ENCODE measurements at places on chromosomes 4 and X. TPM values are rescaled to one million over a fixed set of nuclear protein-coding genes. Genes with fewer than 3 reads are reported as not detected.

DNA sequence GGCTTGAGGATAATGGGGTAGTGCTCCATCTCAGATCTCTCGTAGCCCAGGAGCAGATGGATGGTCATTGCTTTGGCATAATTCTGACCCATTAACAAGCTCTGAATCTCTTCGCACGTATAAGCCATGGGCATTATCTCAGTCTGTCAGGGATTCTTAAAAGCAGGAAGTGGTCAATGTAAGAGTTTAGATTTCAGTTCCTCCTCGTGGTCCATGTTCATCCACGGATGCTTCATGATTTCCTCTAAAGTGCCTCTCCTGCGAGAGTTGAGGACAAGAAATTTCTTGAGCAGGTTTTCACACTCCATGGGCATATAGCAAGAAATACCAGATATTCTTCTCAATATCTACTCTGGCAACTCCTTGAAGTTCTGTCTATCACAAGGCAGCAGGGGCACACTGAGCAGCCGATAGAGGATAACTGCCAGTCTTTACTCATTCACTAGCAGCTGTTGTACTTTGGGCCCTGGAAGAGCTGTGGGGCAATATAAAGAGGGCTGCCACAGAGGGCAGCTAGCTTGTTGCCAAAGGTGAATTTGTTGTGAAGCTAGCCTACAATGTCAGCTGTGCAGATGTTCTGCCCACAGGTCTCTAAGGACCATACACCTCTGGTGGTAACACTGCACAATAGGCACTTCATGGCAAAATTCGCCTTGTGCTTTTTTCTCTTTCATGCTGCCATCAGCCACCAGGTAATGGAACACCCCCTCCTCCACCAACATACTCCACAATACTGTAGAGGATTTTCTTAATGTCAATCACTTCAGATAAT, 52.0 kb upstream of the WDR17 start:
- H3K27ac ChIP-seq = no peak overlapping the region
- H3K4me3 ChIP-seq = no peak overlapping the region
- no peaks in the 10 kb centered on the region for H3K27me3 ChIP-seq
- no peak for DNase-seq
- no peaks in the 10 kb centered on the region for H3K4me1 ChIP-seq
- no peaks in the 10 kb centered on the region for H3K36me3 ChIP-seq

Gene SCLT1
- 13.9 TPM for total RNA-seq

Gene SOWAHB
- total RNA-seq = 1.1 TPM

DNA sequence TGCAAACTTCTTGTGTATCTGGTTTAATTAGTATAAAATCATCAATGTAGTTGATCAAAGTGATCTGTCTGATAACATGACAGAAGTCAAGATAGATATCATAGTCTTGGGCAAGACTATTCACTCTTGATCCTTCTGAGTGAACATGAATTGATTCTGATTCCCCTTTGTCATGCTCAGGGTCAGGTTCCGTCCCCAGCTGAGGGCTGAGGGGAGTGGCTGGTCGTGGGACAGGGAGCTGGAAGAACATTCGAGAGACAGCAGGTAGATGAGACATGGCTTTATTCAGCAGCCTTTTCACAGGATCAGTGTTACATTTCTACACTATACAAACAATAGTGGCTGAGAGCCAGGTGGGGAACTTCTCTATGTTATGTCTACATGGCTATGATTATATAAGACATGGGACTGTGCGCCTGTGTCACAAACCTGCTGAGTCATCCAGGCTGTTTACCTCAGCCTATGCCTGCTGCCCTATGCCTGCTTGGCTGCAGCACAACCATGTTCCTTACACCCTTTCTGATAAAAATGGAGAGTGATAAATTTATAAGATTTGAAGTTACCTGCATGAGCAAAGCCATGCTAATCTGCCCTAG, 586.9 kb upstream of the NR3C2 start:
- H3K4me1 ChIP-seq = no peaks in the 10 kb centered on the region
- no peak for DNase-seq
- no peak overlapping the region for H3K4me3 ChIP-seq
- H3K36me3 ChIP-seq = no peaks in the 10 kb centered on the region
- H3K27ac ChIP-seq = no peak overlapping the region
- H3K27me3 ChIP-seq = peaks cover 12% of the 10 kb centered on the region

Gene LNX1
- 4.4 TPM for total RNA-seq

DNA sequence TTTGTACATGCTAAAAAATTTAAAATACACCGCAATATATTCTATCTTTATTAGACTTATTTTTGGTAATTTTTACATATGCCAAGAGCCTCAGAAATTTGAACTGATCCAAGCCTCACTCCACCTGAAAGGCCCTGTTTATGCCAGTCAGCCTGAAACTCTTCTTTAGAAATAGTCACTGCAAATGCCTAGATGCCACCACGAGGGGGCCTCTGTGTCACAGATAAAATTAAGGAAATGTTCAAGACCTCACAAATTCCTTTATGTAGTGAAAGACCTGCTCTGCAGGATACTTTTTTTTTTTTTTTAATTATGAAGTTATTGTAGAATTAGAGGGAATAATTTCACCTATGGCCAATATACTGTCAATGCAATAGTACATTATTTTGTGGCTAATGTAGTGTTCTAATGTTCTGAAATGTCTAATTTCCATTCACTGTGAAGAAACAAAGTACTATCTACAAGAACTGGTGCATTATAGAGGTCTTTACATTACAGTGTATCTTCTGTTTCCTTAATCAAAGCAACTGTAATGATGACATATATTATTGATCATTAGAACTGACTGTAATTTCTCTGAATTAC, 69.8 kb downstream of the DTHD1 start:
- H3K4me3 ChIP-seq = no peak overlapping the region
- no peaks in the 10 kb centered on the region for H3K4me1 ChIP-seq
- H3K27ac ChIP-seq = no peak overlapping the region
- no peaks in the 10 kb centered on the region for H3K36me3 ChIP-seq
- peak; percentile 87 for DNase-seq

GRCh38 chrX:49618574-49618973, 19.8 kb downstream of the GAGE1 start:
- no peak overlapping the region for H3K4me3 ChIP-seq
- no peak overlapping the region for H3K27ac ChIP-seq
- no peak for DNase-seq
- H3K27me3 ChIP-seq = no peaks in the 10 kb centered on the region
- no peaks in the 10 kb centered on the region for H3K36me3 ChIP-seq

DNA sequence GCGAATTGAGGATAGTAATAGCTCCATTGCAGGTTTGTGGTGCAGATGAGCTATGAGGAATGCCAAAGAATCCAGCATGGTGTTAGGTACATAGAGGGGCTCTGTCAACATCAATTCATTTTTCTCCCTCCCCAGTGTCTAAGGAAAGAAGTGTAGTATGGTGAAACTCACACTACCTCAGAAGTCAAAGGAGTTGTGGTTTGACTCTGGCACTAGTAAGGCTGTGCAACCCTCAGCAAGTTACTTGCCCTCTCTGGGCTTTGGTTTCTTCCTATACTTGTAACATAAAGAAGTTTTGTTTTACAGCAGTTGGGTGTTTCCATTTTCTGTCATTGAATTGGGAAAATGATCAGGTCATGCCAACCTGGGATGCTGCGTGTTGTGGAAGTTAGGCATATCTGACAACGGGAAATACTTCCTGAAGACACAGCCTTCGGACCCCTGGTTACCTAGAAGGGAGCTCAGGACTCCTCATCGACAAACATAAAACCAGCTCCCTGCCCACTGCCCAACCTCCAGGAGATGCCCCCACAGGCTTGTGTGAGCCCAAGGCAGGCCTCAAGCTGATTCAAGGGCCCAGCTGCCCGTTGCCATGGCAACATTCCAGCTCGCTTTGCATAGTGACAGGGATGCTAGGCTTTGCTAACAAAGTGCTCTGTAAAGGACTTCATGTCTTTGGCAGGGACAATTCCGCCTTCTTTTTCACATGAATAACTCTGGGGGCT, 71.4 kb downstream of the RTL5 start:
- peak; percentile 68 for DNase-seq
- H3K27ac ChIP-seq = peak overlapping the region; percentile 52
- H3K4me3 ChIP-seq = no peak overlapping the region

DNA sequence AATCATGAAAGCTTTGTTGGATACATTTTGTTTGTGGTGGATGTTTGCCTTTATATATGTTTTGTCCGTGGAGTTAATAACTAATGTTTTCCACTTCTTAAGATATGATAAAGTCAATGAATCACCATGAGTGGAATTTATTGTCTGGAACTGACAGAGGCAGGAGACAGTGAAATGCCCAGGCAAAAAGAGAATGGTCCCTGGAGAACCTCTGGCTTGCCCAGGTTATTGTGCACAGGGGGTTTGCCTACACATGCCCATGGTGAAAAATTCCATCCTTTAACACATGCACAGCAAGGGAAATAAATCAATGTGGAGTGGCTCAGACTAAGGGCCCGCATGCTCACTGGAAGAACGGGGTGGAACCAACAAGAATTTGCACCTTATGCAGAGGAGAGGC, 964.3 kb upstream of the GRIA3 start:
- no peak for DNase-seq
- H3K4me1 ChIP-seq = no peaks in the 10 kb centered on the region
- no peaks in the 10 kb centered on the region for H3K36me3 ChIP-seq
- H3K27me3 ChIP-seq = no peaks in the 10 kb centered on the region
- H3K27ac ChIP-seq = no peak overlapping the region
- no peak overlapping the region for H3K4me3 ChIP-seq

Gene TMEM154
- 3.0 TPM for total RNA-seq

- H3K4me3 ChIP-seq = no peak overlapping the region
- H3K4me1 ChIP-seq = no peaks in the 10 kb centered on the region
- H3K36me3 ChIP-seq = no peaks in the 10 kb centered on the region
- H3K27me3 ChIP-seq = no peaks in the 10 kb centered on the region
- H3K27ac ChIP-seq = no peak overlapping the region
- no peak for DNase-seq
Measured at GRCh38 chr4:47668810-47669408, 169.0 kb downstream of the CORIN start.

Gene TBX22
- 0.88 TPM for total RNA-seq
